Activated T-helper 1 cell treated with Interleukin-2 at 50 U/mL for 16 hours (primary cell): ENCODE measurements at places on chromosomes 1 and 21.

DNA sequence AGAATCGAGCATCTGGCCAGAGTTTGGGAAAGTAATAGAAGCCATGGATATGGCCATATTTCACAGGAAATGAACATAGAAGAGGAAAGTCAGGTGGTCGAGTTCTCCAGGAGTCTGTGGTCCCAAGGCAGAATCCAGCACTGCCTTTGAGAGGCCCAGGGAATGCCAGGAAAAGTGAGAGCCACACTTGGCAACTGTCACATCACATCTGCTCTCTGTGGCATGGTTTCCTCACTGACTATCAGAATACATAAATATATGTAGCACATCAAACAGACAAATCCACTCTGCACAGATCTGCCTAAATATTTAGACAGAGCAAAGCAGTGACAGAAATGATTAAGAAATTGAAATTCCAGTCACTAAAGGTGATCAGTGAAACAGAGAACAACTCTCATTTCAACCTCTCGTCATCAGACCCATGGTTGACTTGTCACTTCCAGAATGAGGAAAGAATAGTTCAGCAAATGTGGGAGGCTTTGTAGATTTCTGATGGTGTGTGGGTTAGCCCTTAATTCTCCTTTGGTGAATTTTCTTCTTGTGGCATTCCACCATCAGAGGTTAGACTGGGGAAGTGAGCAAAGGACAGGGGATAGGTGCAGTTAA, 58.8 kb upstream of the MAN1A2 start:
- DNase-seq = no peak

- no peak for DNase-seq
Observed at GRCh38 chr1:92736395-92736794, 48.5 kb downstream of the EVI5 start.

GRCh38 chr1:176603696-176604095, 140.7 kb downstream of the PAPPA2 start:
- no peak for DNase-seq

GRCh38 chr1:116175611-116176010, 64.4 kb downstream of the MAB21L3 start:
- no peak for DNase-seq

GRCh38 chr1:21297975-21298374, 7.7 kb upstream of the ECE1 start:
- no peak for DNase-seq

DNA sequence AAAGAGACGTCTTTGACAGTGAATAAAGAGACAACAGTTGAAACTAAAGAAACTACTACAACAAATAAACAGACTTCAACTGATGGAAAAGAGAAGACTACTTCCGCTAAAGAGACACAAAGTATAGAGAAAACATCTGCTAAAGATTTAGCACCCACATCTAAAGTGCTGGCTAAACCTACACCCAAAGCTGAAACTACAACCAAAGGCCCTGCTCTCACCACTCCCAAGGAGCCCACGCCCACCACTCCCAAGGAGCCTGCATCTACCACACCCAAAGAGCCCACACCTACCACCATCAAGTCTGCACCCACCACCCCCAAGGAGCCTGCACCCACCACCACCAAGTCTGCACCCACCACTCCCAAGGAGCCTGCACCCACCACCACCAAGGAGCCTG, 68.5 kb downstream of the TPR start:
- DNase-seq = no peak

- no peak for DNase-seq
Observed at GRCh38 chr1:205421798-205422197, at the start of gene LEMD1. TSS of gene LEMD1 (minus strand) at chr1:205422056. CDS start at chr1:205420536, 1,520 bp downstream.

- peak; percentile 56 for DNase-seq
Observed at GRCh38 chr1:101309334-101310311, 72.8 kb downstream of the S1PR1 start.

GRCh38 chr1:195326325-195326724, 1281.9 kb downstream of the KCNT2 start:
- DNase-seq = no peak

- no peak for DNase-seq
Observed at GRCh38 chr1:242585616-242586359, 61.3 kb upstream of the PLD5 start.

DNA sequence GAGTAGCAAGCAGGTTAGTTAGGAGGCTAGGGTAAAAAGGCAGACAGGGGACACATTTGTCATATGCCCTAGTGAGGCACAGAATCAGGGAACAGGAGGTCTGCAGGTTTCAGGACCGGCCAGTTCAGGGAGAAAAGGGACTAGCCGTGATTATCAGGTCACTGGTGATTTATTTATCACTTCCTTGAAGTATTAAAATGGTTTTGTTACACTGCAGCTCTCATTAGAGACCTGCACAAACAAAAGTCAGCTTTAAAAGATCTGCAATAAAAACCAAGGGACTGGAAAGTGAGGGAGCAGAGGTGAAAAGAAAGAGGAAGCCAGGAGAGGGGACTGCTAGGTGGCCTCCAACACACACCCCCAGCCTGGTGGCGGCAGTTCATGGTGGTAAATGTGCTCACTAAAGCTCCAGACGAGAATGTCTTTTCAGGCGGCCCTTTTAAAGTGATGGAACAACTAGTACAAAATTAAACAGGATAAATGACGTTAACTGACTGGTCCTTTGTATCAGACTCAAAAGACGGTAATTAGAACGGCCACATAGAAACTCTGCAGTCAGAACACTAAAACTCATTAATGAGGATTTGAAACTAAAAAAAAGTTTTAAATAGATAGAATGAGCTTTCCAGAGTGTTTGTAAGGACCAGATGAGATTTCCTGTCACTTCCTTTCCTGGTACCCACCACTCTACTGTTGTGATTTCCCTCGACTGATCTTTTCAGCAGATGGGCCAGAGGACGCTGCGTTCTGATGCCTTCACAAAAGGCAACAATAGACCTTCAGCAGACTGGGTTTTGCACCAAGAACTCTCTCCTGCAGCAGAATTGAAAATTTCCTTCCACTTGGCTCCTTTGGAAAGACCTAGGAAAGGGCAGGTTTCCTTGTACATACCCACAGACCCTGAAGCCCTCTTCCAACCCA, 136.8 kb downstream of the NTPCR start:
- no peak for DNase-seq

DNA sequence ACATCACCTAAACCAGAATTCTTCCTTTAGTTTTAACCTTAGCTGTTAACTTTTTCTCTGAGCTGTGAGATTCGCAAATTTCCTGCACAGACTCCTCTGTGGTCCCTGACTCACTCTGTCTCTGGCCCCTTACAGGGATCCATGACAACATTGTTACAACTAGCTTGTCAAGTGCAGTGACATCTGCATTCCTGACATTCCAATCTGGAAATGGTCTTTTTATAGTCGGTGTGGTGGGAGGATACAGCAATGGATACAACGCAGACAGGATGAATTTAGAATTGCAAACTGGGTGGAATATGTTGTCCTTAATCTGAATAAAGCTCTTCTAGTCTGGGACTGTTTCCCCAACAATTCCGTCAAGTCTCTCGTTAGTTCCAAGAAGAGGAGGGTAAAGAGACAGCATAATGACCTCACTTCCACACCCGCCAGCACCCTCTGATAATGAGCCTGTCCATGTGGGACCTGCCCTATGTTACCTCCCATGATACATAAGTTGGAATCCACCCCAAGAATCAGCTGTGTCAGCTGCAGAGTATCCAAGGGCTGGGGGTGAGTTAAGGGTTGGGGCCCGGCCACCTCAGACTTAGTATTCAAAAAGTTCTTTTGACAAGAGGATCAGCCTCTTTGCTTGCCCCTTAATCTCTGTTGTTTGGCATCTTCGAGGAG, 49.4 kb downstream of the ILDR2 start:
- DNase-seq = no peak

DNA sequence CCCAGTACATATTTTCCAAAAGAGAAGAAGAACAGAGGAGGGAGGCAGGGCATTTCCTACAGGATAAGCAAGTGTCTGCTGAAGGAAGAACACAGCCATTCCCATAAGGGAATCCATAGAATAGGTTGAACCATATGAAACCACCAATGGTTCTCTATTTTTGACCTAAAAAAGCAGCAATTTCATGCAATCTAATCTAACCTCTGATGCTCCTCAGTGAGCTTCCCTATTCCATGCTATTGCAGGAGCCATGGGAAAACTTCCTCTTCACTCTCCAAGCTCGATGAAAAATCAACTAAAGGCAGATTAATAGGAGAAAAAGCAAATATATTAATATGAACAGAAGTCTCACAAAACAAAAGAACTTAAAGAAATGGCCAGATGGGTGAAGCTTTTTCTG, 50.5 kb downstream of the SIPA1L2 start:
- no peak for DNase-seq

DNA sequence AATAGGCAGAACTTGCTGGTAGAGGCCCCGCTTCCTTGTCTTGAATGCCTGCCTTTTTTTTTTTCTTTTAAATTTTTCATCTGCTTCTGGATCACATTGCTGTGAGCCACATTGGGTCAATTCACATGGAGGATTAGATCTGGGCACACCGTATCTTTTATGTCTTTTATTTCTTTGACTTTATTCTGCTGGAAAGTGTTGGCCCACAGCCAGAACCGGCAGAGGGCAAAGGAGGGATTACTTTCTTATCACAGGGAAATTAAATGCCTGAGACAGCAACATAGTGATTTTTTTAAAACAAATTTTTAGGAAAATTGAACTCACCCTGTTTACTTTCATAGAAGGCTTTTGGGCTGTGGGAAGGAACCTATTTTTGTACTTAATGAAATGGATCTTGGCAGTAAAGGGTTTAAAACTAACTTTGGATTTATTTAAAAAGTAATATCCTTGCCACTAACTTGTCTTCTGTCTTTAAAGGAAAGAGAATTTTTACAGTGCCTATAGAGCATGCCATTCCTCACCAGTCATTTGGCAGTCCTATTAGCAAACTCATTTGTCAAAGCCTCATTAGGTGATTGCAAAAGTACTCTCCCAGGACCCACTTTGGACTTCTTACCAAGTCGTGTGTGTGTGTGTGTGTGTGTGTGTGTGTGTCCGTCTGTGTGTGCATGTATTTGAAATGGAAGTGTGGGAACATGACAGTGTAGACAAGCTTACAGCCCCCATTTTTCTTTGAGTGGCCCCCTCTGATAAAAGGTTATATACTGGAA, 68.4 kb downstream of the ST6GALNAC3 start:
- no peak for DNase-seq

- no peak for DNase-seq
Observed at GRCh38 chr1:62922006-62922405, 138.1 kb downstream of the ATG4C start.

- no peak for DNase-seq
Observed at GRCh38 chr21:27595716-27596115, 628.8 kb upstream of the ADAMTS5 start.

- DNase-seq = peak; percentile 49
Observed at GRCh38 chr1:109509176-109510134, at the start of gene AMIGO1. TSS of gene AMIGO1 (minus strand) at chr1:109509727. CDS start at chr1:109508912, 815 bp downstream.

- no peak for DNase-seq
Observed at GRCh38 chr1:3102641-3103040, 33.6 kb downstream of the PRDM16 start.

DNA sequence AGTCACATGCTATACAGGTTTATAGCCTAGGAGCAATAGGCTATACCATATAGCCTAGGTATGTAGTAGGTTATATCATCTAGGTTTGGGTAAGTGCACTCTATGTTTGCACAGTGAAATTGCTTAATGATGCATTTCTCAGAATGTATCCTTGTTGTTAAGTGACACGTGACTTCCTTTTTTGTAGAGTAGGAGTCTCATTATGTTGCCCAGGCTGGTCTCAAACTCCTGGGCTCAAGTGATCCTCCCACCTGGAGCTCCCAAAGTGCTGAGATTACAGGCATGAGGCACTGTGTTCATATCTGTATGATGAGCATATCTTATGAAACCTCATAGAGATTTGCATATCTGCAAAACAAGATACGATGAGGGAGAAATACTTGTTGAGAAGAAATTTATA, 13.8 kb upstream of the ABCB10 start:
- DNase-seq = no peak

DNA sequence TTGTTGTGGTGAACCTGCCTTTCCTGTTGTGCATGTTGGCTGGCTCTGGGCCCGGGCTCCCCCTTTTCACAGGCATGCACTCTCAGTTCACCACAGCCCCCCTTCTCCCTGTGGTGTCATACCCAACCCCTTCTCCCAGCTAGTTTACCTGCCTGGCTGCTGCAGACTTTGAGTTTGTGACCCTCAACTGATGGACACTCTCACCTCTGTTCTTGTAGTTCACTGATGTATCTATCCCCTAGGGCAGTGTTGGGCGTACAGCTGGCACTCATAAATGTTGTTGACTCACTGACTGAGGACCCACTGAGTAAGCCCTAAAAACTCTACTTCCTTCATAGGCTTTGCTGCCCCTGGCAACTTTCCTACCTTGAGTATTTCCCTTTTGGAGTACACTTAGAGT, 54.9 kb downstream of the WDR64 start:
- no peak for DNase-seq

GRCh38 chr21:27212441-27212840, 245.6 kb upstream of the ADAMTS5 start:
- DNase-seq = no peak

DNA sequence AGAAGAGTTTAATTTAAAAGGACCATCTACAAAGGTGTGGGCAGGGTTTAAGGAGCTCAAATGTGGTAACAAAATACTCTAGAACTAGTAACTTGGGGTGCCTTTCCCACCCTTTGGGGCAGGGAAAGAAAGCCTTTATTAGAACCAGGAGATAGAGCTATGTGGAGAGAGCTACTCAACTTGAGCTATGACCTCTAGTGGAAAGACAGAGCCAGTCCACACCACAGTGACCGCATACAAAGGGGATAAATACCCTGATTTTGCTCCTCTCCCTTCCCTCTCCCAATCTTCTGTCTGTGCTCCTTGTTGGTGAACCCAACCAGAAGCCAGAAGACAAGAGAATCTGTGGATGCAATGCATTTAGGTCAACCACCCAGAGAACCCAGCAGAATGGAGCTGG, 54.4 kb upstream of the JAK1 start:
- no peak for DNase-seq

DNA sequence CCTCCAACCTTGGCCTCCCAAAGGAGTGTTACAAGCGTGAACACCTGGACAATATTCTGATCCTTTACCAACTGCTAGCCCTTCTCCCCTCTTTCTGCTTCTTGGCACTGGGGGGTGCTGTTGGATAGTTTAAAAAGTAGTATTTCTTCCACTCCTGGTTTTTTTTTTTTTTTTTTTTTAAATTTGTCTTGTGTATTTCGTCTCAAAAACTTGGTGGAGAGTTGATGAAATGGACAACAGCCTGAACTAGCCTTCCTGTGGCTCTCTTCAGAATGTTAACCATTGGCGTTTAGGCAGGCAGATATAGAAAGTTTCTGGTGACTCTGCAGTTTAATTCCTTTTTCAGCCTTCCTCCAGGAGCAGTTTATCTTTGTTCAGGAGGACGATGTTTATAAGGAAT, 69.7 kb upstream of the USP24 start:
- DNase-seq = no peak

- DNase-seq = no peak
Observed at GRCh38 chr1:1063261-1063944, 10.7 kb downstream of the RNF223 start.
